ENCODE measurements at places on chromosomes 3 and 15.
A peak's percentile ranks its signal among the peaks of the same experiment; 100 is the strongest.

- DNase-seq: no peak
Measured at GRCh38 chr15:92002666-92003065, 149.2 kb downstream of the SLCO3A1 start.

GRCh38 chr3:9069971-9070370 lies 106.7 kb upstream of the RAD18 start:
- no peak for DNase-seq

DNA sequence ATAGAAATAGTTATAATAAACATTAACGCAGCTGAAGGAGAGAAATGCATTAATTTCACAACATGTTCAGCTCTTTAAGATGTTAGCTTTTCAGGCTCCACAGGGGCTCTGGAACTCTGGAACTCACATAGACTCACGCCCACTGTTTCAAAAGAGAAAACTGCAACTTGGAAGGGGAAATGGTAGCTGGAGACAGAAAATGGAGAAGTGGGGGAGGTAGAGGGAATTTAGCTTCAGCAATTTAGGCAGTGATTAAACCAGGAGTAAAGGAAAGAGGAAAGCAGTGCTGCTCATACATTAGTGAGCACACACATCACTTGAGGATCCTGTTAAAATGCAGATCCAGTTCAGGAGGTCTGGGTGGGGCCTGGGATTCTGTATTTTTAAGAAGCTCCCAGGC lies 274.8 kb upstream of the TRIM42 start:
- DNase-seq: no peak

GRCh38 chr3:61535826-61536225 lies 25.5 kb upstream of the PTPRG start:
- DNase-seq: no peak

GRCh38 chr15:74598126-74598842 lies 17.4 kb upstream of the CLK3 start:
- peak; percentile 96 for DNase-seq

- no peak for DNase-seq
Measured at GRCh38 chr3:119084371-119085069, 49.9 kb upstream of the IGSF11 start.

DNA sequence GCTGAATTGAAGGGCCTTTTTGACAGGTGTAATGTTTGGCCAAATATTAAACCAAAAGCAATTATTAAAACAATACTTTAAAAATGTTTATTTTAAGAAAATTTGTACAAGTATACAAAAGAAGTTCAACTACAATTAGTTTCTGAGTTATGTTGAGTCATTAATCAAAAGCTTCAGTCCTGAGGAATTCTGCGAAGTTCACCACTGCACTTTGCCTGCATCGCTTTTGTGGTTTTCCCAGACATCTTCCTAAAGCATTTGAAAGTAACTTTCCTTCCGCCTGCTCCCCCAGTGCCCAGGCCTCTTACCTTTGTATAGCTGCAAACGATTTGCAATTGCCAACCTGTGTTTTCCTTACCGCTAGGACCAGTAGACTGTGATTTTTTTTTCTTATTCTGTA lies 69.5 kb downstream of the KCNAB1 start:
- no peak for DNase-seq

DNA sequence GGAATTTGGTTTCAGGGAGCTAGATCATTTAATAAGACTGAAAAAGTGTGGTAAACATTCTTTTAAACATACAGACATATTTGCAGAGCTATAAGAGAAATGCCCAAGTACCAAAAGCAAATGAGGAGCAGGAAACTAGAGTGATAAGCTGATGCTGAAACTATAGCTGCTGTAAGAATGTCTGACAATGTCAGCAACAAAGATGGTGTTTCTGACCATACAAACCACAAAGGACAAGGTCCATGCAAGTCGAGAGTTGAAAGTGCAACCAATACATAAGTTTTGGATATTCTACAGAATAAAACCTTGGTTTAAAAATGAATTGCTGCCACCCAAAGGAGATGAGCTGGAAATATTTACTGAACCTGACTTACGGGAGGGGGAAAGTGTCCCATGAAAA lies 610.2 kb downstream of the TBL1XR1 start:
- no peak for DNase-seq

- DNase-seq: no peak
Measured at GRCh38 chr3:66709532-66709931, 208.7 kb upstream of the LRIG1 start.

DNA sequence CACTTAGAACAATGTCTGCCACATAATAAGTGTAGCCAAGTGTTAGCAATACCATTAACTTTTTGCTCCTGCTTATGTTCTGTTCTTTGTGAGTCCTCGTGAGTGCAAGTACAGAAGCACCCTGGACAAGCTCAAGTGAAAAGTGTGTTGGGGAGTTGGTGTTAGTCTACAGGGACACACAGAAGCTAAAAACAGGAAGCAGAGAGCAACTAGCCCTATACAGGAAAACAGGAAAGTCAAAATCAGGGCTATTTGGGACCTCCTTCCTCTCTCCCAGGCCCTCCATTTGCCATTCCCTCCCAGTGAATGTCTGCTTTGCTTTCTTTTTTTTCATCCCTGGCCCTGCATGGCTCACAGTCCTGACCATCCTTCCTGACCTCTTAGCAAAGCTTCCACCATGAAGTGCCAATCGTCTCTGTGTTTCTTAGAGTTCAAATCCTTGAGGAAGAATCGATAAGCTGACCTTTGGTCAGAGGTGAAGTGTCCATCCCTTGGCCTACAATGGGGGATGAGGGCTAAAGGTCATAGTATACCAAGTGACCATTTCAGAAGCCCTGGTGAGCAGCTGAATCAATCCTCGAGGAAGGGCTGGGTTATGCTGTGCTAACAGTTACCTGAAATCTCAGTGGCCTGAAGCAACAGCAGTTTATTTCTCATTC lies 328.2 kb downstream of the SHQ1 start:
- no peak for DNase-seq

- no peak for DNase-seq
Measured at GRCh38 chr15:53454843-53455721, 304.4 kb downstream of the WDR72 start.

- no peak for DNase-seq
Measured at GRCh38 chr15:50886611-50887345, 21.7 kb upstream of the AP4E1 start.

GRCh38 chr15:39269352-39269751 lies 311.5 kb upstream of the THBS1 start:
- DNase-seq: no peak

GRCh38 chr3:40768536-40768935 lies 243.8 kb downstream of the ZNF621 start:
- DNase-seq: no peak

- DNase-seq: no peak
Measured at GRCh38 chr3:177640319-177640965, 443.2 kb upstream of the TBL1XR1 start.

DNA sequence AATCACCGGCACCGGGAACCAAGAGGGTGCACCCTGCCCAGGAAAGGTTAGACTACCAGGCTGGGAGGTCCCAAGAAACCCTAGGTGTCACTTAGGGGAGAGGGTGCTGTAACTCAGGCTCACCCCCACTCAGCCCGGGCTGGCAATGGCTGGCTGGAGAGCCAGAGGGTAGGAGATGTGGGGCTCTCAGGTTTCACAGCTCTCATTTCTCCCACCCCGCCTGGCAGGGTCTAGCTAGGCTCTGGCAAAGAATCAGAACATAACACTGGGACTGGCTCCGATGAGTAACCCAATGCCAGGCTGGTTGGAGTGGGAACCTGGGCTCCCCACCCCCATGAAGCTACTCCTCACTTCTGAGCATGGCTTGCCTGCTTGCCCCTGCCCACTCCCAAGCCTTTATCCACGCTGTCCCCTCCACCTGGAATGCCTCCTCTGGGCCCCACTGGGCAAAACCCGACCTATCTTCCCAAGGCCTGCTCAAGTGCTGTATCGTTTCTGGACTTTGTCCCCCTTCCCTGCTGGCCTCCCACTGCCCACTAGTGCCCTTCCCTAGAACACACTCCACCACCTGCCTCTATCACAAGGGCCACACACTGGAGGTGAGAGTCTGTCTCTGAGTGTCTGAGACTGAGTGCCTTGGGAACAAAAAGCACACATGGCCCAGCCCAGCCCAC lies 2.0 kb downstream of the CIB2 start:
- DNase-seq: peak; percentile 68

DNA sequence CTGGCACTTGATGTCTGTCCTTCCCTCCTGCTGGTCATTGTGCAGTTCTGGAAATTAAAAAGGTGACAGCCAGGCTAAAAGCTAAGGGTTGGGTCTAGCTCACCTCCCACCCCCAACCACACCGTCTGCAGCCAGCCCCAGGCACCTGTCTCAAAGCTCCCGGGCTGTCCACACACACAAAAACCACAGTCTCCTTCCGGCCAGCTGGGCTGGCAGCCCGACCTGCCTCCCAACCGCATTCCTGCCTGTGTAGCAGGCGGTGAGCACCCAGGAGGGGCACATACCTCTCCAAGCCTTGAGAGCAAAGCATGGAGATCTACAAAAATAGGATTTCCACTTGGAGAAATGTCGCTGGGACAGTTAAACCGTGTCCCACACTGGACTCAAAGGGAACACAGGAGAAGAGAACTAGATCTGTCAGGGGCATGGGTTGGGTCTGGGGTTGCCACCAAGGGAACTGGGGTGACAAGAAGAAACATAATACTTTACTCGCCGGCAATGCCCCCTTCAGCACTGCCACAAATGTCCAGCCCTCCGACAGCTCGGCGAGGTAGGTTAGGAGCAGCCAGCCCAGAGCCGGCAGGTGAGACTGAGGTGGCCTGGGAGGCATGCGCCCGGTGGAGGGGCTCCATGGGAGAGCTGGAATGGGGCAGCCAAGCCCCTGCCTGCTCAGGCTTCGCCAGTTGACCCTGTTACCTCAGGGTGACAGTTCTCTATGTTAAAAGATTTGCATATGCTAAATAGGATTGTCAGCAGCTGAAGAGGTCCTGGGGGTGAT lies 52.2 kb downstream of the EXOG start:
- peak; percentile 58 for DNase-seq

DNA sequence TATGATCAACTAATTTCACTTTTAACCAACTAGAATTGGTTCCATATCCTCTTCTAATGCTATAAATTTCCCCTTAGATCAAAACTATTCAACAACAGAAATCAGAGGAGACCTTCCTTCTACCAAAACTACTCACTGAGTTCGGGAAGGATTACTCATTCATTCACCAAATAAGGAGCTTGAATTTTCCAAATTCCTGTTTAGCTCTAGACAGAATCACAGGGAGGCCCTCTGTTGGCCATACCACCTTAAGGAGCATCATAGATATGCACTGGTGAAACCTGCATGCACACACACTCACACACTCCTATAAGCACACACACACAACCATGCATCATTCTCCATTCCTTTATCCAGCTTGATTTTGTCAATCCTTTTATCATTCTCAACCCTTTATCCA lies 49.0 kb downstream of the SUCLG2 start:
- DNase-seq: no peak

DNA sequence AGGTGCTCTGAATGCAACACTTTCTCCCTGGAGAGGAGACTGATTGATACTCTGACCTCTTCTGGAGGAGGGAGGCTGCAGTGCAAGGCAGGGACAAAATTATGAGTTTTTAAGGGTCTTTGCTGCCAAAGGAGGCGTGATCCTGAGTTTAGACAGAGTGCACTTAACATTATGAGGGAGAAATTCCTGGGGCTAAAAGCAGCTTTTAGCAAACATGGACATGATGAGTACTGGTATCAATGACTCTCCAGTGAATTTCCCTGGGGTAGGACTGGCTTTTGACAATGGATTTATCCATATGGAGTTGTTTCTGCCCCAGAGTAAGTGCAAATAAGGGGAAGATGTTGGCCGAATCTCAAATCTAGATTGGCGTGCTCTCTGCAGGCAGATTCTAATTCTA lies 133.1 kb downstream of the THSD4 start:
- no peak for DNase-seq

GRCh38 chr3:147729641-147730040 lies 320.5 kb downstream of the ZIC1 start:
- no peak for DNase-seq

DNA sequence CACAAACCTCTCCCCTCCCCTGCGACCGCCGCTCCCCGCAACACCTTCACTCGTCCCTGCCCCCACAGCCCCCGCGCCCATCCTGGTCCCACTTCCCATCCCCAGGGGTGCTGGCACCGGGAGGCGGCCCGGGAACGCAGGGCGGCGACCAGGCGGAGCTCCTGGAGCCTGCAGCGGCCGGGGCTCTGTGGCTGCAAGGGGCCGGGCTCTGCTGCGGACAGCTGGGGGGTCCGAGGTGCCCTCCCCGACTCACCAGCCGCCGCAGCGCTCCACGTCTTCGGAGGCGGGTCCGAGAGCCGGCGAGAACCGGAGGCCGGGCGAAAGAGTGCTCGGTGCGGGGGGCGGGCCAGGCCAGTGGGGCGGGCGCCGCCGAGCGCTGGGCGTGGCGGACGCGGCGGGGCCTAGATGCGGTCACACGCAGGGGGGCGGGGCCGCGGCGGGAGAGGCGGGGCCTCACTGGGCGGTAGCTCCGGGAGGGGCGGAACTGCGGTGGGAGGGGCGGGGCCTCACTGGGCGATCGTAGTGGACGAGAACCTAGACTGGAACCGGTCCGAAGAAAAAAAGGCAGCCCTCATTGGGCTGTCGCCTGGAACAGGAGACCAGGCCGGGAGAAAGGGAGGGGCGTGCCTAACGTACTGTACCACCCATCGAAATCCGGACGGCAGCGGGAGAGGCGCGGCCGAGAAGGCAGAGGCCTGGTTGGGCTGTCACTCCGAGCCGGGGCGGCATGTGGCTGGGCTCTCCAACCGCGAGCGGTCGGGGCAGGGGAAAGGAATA lies at the start of gene ANO10:
TSS of gene ANO10 (minus strand) at position 356 of the 777 bp plus-strand sequence. CDS start 16,159 bp downstream, outside the sequence.
- peak; percentile 99 for DNase-seq

DNA sequence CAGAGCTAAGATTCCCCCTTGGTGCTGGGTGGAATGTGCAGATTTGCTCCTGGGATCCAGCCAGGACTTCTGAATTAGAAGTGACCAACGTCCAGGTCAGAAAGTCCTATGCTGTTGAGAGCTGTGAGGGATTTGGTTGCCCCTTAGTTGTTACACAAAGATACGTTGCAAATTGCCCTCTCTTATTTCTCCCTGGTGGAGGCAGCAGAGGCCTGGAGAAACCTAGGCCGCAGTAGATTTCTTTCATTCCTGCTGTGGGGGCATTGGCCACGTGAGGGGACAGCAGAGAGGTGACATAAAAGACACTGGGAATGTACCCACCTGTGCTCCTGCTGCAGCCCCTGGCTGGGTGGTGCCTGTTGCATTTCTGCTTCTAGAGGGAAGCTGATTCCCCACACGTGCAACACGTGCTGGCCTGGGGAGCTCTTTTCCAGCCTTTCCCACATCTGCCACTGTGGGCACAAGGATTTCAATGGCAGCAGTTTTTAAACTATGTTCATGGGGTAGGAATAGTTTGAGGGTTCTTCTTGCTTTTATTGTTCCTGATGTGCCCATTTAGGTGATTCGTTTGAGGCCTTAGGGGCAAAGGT lies 65.7 kb downstream of the SYNM start:
- no peak for DNase-seq
